Thoracic aorta (tissue), 2 donors: ENCODE measurements at places on chromosomes 2 and 18. TPM values are rescaled to one million over a fixed set of nuclear protein-coding genes. Genes with fewer than 3 reads are reported as not detected.

The LONRF2 gene
- total RNA-seq: 7.0 TPM

The REG1B gene
- not detected for total RNA-seq

The CCBE1 gene
- total RNA-seq: 1.6 TPM

The POMC gene
- total RNA-seq: 5.7 TPM

The OXER1 gene
- total RNA-seq: 5.8 TPM

The NT5C1B gene
- total RNA-seq: not detected

The ANKRD36B gene
- 93.1 TPM for total RNA-seq
